Nucleus accumbens (tissue), 56 donors: ENCODE measurements at places on chromosomes 3 and 15.

GRCh38 chr15:71666763-71667620 is 143.4 kb upstream of the NR2E3 start:
- DNase-seq, result no peak

GRCh38 chr3:135023996-135024658 is 229.1 kb downstream of the EPHB1 start:
- no peak for DNase-seq

DNA sequence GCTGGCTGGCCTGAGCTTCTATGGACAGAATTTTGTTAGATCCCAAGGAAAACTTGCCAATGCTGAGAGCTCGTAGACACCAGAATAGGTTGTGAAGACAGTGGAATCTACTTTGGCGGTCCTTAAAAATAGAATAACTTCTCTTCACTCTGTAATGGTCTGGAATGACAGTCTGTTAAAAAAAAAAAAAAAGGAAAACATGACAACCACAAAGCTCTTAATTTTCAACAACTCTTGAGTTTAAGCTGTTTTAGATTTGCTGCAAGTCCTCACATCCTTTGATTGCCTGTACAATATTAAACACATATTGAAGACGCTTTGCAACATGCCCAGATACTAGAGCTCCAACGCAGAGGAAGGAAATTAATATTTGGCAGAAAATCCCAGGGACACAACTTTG is 122.8 kb upstream of the GALNT15 start:
- DNase-seq, result no peak

- no peak for DNase-seq
Observed at GRCh38 chr3:31571325-31571724, 38.6 kb downstream of the STT3B start.

GRCh38 chr3:186552408-186553031 is 8.3 kb upstream of the CRYGS start:
- no peak for DNase-seq

DNA sequence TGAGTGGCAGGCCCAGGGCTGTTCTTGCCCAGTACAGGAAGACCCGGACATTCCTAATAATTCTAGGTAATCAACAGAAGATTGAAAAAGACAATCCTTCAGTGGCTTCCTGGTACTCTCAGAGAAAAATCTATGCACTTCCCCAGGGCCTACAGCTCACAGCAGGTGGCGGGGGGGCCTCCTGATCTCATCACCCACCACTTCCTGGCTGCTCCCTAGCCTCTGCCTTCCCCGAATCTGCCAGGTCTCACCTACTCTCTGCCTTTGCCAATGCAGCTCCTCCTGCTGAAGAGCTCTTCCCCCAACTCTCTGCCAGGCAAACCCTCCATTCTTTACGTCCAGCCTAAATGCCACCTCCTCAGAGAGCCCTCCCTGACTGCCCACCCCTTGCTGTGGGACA is 37.5 kb downstream of the EHD4 start:
- DNase-seq, result no peak

- DNase-seq, result no peak
Observed at GRCh38 chr3:24945563-24945962, 450.9 kb upstream of the THRB start.

- no peak for DNase-seq
Observed at GRCh38 chr15:35104526-35105147, 19.5 kb upstream of the NANOGP8 start.

DNA sequence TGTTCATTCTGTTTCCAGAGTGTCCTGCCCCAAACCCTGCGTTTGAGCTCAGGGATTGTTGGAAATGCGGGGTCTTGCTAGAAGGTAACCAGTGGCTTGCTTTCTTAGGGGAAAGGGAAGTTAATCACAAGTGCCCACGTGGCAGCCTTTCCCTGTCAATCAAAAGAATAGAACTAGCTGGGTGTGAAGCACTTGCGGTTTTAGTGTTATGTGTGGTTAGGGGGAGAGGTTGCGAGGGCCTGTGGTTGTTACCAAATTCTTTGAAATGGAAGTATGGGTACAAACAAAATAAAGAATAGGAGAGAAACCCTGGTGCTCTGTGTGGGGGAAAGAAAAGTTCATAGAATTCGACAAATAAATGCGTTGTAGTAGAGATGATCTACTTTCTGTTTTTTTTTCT is 67.6 kb downstream of the FNDC3B start:
- DNase-seq, result no peak

DNA sequence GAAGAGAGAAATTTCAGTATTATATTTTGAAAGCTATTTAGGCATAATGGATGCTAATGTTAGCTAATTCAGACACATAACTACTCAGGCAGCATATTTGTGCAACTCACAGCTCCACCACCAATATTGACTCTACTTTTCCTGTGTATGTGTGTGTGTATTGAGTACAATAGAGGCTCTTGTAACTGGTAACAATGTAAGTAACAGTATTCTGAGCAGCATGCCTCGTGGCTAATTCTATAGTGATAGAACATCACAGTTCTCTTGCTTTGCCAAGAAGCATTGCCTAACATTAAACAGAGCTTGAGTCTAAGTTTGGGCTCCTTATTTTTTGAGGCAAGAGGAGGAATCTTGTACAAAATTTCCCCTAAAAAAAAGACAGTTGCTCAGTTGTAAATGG is 98.6 kb upstream of the ARHGEF26 start:
- no peak for DNase-seq

GRCh38 chr3:151639418-151639740 is 94.3 kb upstream of the AADACL2 start:
- no peak for DNase-seq

GRCh38 chr3:53965291-53965690 is 73.6 kb upstream of the SELENOK start:
- DNase-seq, result no peak

DNA sequence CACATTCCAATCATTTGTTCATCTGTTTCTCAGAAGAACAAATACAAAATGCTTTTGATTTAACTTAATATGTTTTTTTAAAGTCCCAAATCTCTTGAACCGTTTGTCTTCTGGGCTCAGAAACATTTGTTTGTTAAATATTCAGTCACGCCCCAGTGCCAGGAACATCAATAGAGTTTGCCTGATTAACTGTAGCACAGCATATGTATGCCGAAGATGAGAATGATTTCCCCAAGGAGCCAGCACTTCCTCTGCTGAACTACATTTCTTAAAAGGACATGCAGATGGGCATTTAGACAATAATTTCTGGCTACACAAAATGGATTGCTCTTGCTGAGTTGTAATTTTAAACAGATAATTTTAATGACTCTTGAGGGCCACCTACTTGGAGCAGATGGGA is 191.6 kb upstream of the FAM3D start:
- DNase-seq, result no peak

- DNase-seq, result no peak
Observed at GRCh38 chr3:161838021-161838420, 341.4 kb downstream of the OTOL1 start.

GRCh38 chr15:69729167-69729748 is 276.6 kb downstream of the RPLP1 start:
- DNase-seq, result no peak

- no peak for DNase-seq
Observed at GRCh38 chr3:99902091-99902490, 84.4 kb downstream of the CMSS1 start.

GRCh38 chr3:127365163-127365798 is 77.4 kb upstream of the PRR20G start:
- no peak for DNase-seq

- DNase-seq, result no peak
Observed at GRCh38 chr3:104878395-104878794, 488.3 kb upstream of the ALCAM start.

DNA sequence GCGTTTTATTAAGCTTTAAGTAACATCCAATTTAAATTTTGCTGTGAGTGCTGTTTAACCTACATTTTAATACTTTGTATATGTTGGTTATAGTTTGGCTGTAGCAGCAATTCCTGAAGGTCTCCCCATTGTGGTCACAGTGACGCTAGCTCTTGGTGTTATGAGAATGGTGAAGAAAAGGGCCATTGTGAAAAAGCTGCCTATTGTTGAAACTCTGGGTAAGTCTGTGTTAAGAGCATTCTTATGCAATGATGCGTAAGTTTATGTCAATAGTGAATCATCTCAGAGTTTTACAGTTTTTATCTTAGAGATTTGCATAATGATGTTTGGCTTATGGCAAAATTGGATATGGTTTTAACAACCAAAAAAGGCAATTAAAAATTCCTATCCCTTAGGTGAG is 62.7 kb downstream of the ASTE1 start:
- no peak for DNase-seq

DNA sequence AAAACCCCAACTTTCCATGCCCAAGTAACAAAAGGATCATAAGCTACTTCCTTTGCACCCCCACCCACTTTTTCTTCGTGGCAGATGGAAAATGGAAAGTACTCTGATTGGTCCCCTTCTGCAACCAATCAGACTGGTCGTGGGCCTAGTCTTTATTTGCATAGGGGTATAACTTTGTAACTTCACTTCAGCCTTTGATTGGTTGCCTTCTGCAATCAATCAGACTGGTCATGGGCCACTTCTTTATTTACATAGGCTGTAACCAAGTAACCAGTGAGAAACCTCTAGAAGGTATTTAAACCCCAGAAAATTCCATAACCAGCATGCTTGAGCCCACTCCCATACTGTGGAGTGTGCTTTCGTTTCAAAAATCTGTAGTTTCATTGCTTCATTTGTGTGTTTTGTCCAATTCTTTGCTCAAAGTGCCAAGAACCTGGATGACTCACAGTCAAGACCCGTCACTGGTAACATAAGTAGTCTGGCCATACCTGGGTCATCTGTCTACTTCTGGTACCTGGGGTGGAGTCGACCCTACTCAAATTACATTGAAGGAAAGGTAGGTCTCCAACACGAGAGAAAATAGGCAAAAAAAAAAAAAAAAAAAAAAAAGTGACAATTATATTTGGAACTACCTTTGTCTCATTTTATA is 41.9 kb downstream of the CMTM8 start:
- no peak for DNase-seq

DNA sequence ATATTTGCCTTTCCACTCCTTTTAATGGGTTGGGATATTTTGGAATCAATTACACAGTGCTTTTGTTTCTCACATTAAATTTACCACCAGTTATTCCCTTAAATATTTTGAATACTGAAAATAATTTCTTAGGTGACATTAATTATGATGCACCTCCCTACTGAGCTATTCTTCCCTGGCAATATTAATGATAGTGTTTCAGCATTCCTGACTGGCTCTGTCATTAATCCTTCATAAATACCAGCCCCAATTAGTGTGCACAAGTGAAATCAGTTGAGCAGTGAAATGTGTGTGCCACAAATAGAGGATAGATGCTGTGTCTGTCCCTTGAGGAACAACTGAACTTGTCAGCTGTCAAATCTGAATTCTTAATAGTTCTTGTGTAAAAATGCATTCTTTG is 304.0 kb downstream of the CACNA2D3 start:
- DNase-seq, result no peak

DNA sequence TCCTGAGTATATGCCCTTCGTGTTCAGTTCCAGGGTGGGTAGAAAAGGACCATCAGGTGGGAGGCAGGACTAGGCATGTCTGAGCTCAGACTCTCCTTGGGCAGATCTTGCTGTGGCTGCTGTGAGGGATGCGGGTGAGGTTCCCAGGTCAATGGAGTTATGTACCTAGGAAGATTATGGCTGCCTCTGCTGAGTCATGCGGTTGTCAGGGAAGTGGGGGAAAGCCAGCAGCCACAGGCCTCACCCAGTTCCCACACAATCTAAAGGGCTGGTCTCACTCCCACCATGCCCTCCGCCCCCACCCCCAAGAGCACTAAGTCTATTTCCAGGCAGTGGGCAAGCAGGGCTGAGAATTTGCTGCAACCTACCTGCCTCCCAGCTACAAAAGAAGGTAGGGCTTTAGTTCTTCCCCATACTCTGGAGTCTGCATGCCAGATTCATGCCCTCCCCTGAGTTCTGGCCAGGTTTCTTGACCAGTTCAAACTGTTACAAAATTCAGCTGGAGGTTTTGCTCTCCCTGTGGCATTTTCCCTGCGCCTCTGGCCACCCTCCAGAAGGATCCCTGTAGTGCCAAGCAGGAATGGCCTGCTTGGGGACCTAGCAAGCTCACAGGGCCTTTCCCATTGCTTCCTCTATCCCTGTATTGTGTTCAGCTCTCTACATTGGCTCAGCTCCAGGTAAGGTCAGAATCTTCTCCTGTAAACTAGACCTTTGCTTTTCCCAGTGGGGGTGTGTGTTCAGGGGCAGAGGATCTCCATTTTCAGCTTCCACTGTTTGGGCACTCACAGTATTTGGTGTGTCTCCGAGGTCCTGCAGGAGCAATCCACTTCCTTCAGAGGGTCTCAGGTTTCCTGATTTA is 12.7 kb upstream of the TMCO5A start:
- DNase-seq, result no peak

- DNase-seq, result no peak
Observed at GRCh38 chr3:50493623-50494022, 9.8 kb downstream of the CACNA2D2 start.

DNA sequence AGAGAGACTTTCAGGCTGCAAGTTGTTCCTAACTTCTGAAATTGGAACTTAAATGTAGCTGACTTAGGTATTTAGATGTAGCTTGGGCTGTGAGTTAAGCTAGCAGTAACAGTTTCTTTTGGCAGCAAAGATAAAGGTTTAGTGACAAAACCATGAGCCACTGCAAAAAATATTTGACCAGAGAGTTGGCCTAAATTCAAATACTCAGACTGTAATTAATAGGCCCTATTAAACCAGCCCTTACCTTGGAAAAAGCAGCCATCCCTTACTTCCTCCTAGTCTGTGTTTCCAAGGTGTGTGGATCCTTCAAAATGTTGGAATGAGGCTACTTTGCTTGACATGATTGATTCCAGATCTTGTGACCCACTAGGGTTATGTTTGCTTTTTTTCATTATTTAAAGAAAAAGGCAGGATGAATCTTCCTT is 8.2 kb downstream of the TPM1 start:
- DNase-seq, result no peak

DNA sequence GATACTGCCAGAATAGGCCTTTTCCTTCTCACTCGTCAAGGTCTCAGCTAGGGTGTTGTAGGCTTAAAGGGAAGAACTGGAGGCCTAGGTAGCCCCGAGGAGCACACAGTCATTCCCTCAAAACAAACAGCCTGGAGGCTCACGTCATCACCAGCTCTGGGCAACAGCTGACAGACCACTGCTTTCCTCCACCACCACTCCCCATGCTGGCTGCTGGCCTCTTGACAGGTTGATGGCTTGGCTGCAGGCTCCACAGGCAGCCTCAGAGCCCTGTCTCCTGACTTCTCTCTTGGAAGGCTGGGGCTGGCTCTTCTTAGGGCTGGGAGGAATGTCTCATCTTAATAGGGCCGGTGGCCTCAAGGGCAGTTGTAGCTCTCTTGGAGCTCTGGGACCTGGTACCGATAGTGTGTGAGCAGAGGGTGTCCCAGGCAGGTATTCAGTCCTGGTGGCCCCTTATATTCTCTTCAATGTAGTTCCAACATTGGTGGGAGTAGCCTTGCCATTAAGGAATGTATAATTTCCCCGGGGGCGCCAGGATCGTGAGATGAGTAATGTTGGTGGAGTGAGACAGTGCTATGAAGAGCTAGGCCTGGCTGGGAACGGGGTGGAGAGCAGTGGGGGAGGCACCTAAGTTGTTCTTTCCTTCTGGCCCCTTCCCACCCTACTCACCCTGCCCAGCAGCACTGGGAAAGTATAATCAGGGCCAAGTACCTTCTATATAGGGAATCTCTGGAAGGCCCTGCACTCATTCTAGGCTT is 6.1 kb upstream of the AP2M1 start:
- DNase-seq, result no peak

- peak; percentile 85 for DNase-seq
Observed at GRCh38 chr3:51995346-51996163, at the start of gene RPL29. TSS of gene RPL29 (minus strand) at chr3:51995895. CDS start at chr3:51995461, 434 bp downstream.

- peak; percentile 9 for DNase-seq
Observed at GRCh38 chr3:58288011-58288728, 17.9 kb upstream of the RPP14 start.

- no peak for DNase-seq
Observed at GRCh38 chr15:93413745-93414144, 324.7 kb upstream of the RGMA start.
